Activated CD4-positive, alpha-beta T cell treated with anti-CD3 and anti-CD28 coated beads, Interleukin-2, amount 50 U/mL, for 48 hours (primary cell): ENCODE measurements at places on chromosomes 16 and 17.
A peak's percentile ranks its signal among the peaks of the same experiment; 100 is the strongest.

DNA sequence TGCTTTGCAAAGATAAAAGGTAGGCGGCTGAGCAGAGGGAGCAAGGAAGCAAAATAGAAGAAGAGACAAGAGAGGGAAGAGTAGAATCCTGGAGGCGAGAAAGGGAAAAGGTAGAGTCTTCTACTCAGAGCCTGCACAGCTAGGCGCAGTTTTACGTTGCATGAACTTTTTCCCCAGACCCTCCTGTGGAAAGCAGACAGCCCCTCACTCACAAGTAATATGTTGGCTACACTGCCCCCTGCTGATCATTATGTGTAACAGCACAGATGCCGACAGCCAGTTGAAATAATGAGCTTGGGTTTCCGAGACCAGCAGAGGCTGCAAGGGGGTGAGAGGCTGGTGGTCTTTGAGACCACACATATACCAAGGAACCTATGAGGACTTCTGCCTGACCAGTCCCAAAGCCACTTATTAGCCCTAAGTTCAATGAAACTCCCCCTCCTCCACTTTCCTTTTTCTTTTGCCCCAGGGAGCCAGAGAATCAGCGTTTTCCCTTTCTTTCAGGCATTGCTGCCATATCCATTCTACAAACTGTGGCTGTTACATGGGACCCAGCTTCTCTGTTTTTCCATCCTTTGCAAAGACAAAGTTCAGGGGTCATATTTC lies 22.5 kb upstream of the CMTR2 start:
- peak; percentile 5 for DNase-seq

DNA sequence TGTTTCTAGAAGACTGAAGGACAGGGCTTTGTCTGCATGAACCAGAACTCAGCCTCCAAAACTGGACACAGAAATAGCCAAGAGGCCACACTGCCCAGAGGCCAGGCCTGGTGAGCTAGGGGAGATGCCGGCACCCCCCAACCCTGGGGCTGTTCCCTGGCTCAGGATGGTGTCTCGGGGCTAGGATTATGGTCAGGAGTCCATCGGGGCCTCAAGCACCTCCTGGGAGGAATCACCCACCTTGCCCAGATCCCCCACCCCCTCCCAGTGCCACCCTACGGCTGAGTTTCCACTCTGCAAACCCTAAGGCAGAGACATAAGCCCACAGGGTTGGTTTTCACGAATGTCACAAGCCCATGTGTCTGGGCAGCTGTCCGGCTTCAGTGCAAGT lies 37.2 kb downstream of the SLC7A5 start:
- DNase-seq = no peak

- DNase-seq = no peak
These were observed 248.5 kb downstream of the SOX9 start for GRCh38 chr17:72369366-72369765.

DNA sequence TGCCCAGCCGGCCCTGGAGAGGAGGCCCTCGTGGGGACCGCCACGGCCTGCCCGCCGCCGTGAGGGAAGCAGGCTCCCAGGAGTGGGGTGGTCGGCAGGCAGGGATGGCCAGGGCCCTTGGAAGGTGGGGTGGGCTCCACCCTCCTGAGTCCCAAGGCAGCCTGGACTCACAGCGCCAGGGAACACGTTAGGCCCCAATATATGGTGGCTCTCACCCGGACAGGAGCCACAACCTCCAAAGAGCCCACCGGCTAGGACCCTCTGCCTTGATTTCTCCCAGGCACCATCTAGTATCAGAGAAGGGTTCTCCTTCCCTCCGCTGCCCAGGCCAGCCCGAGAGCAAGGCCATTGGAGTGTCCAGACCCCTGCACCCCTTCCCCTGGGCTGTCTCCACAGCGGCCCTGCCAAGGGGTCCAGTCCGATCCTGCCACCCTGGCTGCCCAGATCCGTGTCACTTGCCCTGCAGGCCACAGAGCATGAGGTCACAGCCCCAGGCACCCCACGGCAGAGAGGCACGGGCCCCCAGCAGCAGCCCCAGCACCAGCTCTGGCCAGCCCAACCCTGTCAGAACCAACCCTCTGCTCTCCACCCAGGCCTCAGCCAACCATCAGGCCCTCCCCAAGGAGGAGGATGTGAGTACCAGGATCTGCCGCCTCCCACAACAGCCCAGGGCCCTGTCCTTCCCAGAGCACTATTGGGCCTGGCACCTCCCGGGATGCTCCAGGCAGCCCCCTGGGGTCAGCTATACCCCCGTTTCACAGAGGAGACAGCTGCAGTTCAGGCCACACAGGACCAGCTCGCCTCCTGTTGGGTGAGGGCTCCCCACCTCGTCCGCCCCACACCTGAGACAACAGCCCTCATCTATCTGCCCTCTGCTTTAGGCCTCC lies 1.1 kb upstream of the AXIN1 start:
- DNase-seq = no peak

- DNase-seq = peak; percentile 17
These were observed 83.7 kb upstream of the ZNF469 start for GRCh38 chr16:88298833-88299745.

- DNase-seq = no peak
These were observed 45.0 kb upstream of the CRISPLD2 start for GRCh38 chr16:84774810-84775209.

- DNase-seq = no peak
These were observed 27.3 kb downstream of the TTYH2 start for GRCh38 chr17:74240618-74241205.

- DNase-seq = no peak
These were observed 8.5 kb downstream of the ZC3H18 start for GRCh38 chr16:88578446-88579313.

DNA sequence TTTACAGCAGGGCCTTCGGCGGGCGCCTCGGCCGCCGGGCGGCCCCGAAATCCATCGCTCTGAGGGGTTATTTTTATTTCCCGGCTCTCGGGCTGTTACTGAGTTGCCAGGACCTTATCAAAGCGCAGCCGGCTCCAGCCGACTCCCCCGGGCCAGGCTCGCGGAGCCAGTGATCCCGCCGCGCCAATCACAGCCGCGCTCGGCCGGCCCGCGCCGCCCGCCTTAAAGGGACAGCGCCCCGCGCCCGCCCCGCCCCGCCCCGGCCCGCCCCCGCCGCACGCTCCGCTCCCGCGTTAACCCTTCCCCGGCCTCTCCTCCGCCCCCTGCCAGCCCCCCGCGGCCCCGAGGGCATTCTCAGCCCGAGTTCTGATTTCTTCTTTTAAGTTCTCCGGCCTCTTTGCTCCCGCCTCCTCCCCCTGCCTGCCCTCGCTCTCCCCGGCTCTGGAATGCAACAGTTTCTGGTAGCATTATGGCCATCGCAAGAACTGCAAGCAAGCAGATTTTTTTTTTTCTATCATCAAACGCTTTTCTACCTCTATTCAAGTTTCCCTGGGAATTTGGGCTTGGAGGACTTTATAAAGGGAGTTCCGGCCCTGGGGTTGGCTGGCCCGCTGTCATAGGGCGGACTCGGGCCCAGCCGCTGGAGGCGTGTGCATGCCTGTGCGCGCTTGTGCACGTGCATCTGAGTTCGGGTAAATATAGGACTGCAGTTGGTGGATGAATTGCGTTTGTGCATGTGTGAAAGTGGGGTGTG lies at the start of gene AXIN2:
TSS of gene AXIN2 (minus strand) at position 197 of the 754 bp plus-strand sequence. CDS start 3,028 bp downstream, outside the sequence.
- peak; percentile 85 for DNase-seq

DNA sequence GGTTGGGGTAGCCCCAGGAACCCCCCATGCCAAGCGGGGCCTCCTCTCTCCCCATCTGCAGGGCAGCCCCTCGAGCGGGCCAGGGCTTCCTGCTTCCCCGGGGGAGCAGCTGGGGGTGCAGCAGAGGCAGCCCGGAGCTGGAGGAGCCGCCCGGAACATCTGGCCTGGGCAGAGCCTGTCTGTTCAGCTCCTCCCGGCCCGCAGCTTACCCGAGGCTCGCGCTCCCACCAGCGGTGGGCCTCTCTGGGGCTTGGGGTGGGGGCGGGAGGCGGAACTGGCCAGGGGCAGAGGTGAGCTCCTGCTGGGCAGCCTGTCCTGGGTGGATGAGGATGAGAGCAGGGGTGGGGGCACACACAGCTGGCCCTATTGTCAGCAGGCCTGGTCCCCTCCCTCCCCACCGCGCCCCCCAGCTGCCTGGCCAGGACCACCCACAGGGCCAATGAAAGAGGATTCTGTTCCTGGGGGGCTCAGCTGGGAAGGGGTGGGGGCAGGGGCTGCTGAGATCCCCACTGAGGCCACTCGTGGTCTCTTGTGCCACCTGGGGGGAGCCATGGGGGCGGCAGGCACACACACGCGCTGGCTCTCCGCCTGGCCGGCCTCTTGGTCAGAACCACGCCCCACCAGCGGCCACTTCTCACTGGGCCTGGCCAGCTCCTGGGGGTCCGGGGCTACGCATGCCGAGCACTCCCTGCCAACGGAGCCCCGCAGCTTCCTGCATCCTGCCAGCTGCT lies 34.7 kb downstream of the BAHCC1 start:
- DNase-seq = no peak

DNA sequence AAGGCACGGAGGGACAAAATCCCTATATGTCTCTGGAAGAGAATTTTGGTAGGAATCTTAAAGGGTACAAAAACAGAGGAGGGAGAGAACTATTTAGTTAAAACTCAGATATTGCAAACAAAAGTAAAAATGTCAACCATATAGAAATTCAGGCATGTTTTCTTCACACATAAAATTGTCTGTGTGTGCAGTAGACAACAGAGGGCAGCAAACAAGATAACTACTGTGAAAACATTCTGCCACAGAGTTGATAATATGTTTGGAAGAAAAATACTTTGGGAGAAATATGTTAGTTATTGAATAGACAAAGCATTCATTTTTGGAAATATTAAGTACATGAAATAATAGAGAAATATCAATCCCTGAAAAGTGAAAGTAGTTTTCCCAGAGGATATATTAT lies 56.2 kb downstream of the SNX11 start:
- DNase-seq = no peak

GRCh38 chr16:80447241-80447640 lies 93.6 kb upstream of the DYNLRB2 start:
- DNase-seq = no peak

DNA sequence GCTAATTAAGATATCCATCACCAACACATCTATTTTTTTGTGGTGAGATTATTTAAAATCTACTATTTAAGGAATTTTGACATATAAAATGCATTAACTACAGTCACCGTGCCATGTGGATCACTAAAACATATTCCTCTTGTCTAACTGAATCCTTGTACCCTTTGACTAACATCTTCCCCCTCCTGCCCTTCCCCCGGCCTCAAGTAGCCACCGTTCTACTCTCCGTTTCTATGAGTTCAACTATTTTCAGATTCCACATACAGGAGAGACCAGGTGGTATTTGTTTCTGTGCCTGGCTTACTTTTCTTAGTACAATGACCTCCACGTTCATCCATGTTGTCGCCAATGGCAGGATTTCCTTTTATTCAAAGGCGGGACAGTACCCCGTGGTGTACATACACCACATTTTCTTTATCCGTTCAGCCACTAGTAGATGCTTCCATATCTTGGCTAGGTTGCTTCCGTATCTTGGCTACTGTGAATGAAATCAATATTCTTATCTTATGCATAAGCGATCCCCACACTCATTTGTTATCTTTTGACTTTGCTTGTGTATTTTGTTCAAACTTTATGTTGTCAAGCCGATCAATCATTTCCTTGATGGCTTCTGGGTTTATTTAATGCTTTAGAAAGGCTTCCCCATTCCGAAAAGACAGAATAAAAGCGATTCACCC lies 134.7 kb downstream of the KCNJ12 start:
- DNase-seq = no peak

GRCh38 chr17:61809816-61810392 lies 53.4 kb downstream of the BRIP1 start:
- no peak for DNase-seq
